ENCODE measurements at places on chromosomes 2 and 18.
A peak's percentile ranks its signal among the peaks of the same experiment; 100 is the strongest.

- DNase-seq = no peak
Measured at GRCh38 chr2:209525834-209526281, 102.0 kb downstream of the MAP2 start.

GRCh38 chr2:9594366-9595054 is 36.3 kb downstream of the YWHAQ start:
- no peak for DNase-seq

GRCh38 chr2:128232965-128233789 is 85.5 kb downstream of the HS6ST1 start:
- DNase-seq = peak; percentile 63

DNA sequence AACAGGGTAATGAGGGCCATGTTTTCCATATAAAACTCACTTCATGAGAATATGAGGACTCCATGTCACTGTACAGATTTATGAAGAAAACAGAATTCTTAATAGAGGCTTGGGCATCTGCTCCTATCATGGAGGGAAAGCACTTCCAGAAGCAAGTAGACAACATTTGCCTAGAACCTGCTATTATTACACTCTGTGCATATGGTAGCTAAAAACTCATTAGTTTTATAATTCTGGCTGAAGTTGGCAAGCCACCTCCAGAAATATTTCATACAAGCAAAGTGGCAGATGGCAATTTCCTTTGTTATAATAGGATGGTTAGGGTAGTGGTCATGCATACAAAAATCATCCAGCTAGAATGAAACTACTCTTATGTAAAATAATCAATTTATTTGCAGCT is 65.8 kb upstream of the TLK1 start:
- DNase-seq = no peak

- DNase-seq = no peak
Measured at GRCh38 chr2:148512501-148512900, 132.1 kb upstream of the EPC2 start.

- DNase-seq = no peak
Measured at GRCh38 chr2:31197166-31197565, 20.1 kb downstream of the CAPN14 start.

All from activated CD8-positive, alpha-beta memory T cell treated with anti-CD3 and anti-CD28 coated beads for 4 hours (primary cell).